Osteocyte (in vitro differentiated cells): ENCODE measurements at places on chromosomes 5 and 9. TPM values are rescaled to one million over a fixed set of nuclear protein-coding genes. Genes with fewer than 3 reads are reported as not detected.

DNA sequence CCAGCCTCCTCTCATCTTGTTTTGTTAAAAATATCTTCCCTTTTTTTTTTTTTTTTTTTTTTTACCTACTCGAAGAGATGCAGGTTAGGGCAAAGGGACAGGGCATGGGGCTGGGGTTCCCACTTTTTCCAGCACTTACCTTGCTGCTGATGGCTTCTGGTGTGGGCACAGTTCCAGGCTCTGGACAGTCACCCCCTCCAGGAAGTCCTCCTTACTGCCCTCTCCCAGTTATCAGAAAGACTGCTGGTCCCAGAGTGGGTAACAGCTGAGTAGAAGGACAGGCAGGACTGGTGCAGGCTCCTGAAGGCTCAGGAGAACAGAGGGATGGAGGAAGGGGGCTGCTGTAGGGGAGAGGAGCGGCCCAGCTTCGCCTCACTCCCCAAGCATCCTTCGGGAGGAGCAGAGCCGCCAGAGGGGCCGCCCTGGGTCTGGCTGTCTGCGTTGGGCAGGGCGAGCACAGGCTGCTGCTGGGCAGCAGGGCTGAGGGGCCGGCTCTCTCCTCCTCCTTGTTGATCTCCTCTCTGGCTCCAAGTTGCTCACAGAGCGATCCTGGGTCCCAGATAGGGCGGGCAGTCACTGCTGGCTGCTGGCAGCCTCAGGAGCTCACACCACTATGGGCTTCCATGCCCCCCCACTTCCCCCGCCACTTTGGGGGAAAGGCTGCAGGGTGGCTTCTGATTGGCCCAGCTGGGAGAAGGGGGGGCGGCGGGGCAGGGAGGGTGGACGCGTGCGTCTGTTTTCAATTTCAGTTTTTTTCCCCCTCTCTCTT is at the start of gene PDGFRB:
TSS of gene PDGFRB (minus strand) at position 588 of the 769 bp plus-strand sequence. CDS start 18,798 bp downstream, outside the sequence.
- peak; percentile 95 for DNase-seq

GLRA1 gene
- not detected in 2 replicates for total RNA-seq

DNA sequence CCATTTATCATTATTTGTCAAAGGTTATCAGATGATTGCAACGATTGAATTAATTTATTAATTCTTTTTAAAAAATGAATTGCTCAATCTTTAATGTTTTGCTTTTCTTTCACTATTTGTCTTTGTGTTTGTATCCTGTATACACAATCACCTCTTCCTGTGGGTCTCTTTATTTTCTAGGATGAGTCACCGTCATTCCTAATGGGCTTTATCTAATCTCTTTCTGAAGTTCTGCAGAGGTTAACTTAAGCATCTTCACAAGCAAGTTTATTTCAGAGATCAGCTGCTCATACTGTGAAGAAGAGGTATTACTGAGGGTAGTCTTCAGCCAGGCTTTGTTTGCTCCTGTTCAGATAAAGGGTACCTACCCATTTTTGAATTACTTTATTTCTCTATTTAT is 323.9 kb downstream of the NNT start:
- DNase-seq, result no peak

DNA sequence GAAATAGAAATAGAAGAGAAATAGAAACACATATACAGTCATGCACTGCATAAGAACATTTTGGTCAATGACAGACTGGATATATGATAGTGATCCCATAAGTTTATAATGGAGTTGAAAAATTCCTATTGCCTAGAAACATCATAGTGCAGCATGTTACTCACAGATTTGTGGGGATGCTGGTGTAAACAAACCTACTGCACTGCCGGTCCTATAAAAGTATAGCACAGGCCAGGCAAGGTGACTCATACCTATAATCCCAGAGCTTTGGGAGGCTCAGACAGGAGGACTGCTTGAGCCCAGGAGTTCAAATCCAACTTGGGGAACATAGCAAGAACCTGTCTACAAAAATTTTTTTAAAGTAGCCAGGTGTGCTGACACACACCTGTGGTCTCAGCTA is 240.6 kb upstream of the MAP3K1 start:
- no peak for DNase-seq

DNA sequence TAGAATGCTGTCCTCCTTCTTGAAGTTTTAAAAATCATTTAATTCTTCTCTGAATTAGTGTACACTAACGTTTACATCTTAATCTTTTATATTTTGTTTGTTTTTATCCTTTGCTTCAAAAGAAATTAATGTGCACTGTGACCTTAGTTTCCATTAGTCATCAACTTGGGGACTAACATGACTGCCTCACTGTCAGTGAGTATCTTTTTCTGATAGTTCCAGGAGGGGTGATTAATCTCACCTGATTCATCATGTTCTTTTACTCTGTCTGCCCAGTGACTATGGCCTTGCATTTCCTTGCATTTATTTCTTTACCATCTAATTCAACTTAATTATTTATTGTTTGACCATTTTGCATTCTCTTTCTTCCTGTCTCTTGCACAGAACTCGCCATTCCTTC is 33.4 kb upstream of the NR3C1 start:
- no peak for DNase-seq

GRCh38 chr9:99375481-99375880 is 153.4 kb downstream of the SEC61B start:
- DNase-seq, result no peak

CSF2 gene
- total RNA-seq, result not detected in 2 replicates

PCDHA5 gene
- total RNA-seq, result 1.0 and 1.1 TPM in 2 replicates

IL17B gene
- not detected in 2 replicates for total RNA-seq

HACD4 gene
- 2.4 TPM in 2 replicates for total RNA-seq

GAS1 gene
- total RNA-seq, result 304 and 307 TPM in 2 replicates

RELL2 gene
- total RNA-seq, result 5.4 and 6.1 TPM in 2 replicates

CNTNAP3B gene
- total RNA-seq, result 10.0 and 13.0 TPM in 2 replicates

- no peak for DNase-seq
These were observed 87.0 kb downstream of the ERBIN start for GRCh38 chr5:66013397-66013796.

DNA sequence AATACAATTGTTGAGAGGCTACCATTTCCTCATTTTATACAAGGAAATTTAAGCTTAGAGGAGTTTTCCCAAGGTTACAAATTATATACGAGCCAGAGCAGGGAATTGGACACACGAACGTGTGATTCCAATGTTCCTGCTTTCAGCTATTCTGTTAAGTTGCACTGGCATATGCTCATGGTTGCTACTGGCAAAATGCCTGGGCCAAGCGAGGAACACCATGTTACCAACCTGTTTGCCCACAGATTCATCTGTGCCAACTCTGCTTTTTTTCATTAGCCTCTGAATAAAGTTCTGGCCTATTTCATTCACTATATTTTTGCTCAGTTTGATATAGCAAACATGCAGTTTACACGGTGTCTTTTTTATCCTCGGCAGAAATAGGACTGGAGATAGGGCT is 5.1 kb upstream of the C5orf46 start:
- no peak for DNase-seq

DNA sequence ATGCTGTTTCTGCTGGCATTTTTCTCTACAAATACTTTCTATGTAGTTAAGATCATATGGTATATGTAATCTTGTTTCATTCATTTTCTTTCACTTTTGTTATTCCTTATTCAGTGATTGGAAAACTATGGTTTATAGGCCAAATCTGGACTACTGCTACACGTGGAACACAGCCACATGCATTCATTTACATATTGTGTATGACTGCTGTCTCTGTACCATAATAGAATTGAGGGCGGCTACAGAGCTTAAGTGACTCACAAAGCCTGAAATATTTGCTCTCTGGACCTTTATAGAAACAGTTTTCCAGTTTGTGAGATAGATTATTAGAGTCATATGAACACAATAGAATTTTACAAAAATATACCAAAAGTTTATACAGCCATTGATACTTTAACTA is 133.6 kb upstream of the CDKN2B start:
- no peak for DNase-seq

GRCh38 chr5:40689438-40689837 is 9.7 kb downstream of the PTGER4 start:
- DNase-seq, result no peak

GRCh38 chr9:98445576-98445975 is 190.1 kb upstream of the TBC1D2 start:
- DNase-seq, result peak; percentile 59

DOCK2 gene
- 11.6 and 12.4 TPM in 2 replicates for total RNA-seq

GRCh38 chr5:52620315-52620714 is 167.4 kb upstream of the ITGA1 start:
- no peak for DNase-seq

DNA sequence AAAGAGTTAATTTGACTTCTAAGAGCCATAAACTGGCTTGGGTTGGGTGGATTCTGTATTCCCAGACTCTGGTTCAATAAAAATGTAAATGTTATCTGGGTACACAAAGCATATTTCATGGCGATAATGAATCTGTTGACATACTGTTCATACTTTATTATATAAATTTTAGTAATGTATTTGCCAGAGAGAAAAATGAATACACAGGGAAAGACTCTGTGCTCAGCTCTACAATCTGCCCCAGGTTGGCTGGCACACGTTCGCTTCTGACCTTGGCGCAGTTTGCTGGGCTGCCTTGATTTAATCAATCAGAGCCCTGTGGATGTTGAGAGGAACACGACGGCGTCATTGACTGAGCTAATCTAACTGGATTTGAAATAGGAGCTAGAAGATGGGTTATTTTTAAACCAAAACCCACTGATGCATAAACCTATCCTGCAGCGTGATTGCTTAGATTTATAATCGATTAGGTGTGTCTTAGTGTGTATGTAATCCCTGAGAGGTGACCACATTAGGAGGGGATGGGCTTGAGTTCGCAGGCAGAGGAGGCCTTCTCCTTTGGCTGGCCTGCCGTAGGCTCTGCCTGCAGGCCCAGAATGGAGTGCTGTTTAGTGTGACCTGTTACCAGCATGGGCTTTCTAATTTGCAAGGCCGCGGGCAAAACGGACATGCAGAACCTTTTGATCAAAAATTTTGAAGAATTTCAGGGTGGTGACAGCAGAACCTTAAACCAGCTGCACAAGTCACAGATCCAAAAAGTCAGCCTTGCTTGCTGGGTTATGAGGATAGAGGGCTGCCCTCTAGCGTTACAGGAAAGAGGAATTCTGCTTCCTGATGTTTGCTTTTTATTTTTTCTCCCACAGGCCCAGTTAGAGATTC is 3.9 kb upstream of the ADCY2 start:
- no peak for DNase-seq

DMXL1 gene
- 37.3 and 38.2 TPM in 2 replicates for total RNA-seq

VAV2 gene
- total RNA-seq, result 21.5 and 24.4 TPM in 2 replicates

SLC24A2 gene
- total RNA-seq, result not detected in 2 replicates

PLPPR1 gene
- not detected in 2 replicates for total RNA-seq

GRCh38 chr5:180208435-180209081 is 453 bp downstream of the RASGEF1C start:
- DNase-seq, result peak; percentile 83

DNA sequence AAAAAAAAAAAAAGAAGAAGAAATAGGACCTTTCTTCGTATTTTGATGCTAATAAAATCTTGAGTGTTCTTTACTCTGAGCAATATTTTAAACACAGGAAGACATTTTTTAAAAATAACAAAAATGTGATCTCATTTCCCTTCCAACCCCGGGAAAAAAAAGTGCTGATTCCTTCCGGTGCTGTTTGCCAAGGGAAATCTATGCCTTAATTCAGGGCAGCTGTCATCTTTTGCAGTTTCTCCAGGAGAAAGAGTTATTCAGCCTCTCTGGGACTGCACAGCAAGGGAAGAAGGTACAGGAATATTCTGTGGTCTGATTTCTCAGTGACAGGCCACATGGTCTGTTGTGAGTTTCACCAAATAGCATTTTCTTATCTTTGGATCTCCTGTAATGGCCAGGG is 291.9 kb upstream of the IRX1 start:
- DNase-seq, result no peak

GARIN3 gene
- total RNA-seq, result not detected in 2 replicates

DNA sequence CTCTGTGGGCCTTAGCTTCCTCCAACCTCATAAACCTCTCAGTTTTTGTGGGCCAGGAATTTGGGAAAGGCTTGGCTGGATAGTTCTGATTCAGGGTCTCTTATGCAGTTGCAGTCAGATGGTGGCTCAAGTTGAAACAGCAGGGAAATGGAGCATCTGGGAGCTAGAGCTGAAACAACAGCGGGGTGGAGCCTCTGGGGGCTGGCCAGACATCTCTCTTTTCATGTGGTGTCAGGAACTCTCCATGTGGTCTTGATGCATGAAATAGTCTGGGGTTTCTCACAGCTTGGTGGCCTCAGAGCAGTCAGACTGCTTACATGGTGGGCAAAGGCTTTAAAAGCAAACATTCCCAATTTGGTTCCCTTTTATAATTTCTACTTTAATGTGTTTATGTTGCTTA is 13.5 kb downstream of the ZNF346 start:
- DNase-seq, result no peak

DNA sequence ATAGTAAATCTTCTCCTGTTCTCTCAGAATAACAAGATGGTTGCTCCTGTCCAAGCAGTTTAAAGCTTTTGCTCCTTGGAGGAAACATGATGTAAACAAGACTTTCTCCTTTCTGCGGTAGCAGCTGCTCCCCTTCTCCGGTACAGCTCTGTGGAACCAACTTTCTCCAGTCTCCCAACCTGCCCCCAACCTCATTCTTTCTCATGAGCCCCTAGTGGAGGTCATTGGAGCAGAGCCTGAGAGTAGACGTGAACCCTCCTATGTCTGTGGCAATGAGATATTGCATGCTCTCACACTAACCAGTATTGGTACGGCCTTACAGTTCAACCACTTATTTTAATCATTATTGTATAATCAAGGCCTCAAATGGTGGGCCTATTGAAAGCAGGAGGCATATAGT is 483.8 kb upstream of the CDH10 start:
- DNase-seq, result no peak

DNA sequence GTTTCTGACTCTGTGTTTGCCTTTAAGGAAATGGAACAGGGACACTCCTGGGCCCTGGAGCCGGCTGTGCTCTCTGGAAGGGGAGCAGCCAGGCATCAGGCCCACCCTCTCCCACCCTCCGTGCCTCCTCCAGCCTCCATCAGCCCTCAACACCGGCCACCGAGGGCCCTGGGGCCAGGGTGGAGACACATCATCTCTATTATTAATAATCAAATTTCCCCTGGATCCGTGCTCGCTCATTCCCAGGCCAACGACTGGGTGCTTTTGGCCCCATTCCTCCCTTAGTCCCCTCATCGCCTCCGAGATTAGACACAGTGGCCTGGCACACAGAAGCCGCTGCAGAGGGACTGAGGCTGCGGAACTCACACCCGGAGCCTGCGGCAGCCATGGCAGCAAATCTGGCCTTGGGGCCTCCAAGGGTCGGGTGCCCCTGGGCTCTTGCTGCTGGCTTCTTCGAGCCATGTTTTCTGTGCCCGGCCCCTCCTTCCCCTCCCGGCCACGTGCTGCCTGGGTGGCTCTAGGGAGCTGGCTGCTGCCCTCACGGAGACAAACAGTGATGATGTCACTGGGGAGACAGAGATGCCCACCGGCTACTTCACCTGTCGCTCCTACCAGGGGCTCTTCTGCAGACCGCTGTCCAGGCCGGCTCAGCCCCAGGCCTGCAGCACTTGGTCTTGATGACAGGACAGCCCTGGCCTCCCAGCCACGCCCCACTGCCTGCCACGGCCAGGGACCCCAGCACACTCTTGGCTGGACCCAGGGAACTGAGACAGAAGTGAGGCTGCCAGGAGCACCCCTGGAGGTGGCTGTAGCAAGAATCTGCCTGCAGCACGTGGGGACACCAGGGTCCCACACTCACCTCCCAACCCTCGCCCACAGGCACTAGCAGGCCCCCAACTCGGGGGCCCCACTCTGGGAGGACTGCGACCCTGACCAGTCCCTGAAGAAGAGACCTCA is 76.6 kb upstream of the PPP1R26 start:
- DNase-seq, result no peak
